ENCODE measurements at places on chromosomes 1 and 21. TPM values are rescaled to one million over a fixed set of nuclear protein-coding genes. Genes with fewer than 3 reads are reported as not detected.

KMO gene
- total RNA-seq, result 14.2 TPM

KRTCAP2 gene
- 166 TPM for total RNA-seq

FCRL3 gene
- 1.1 TPM for total RNA-seq

OR14K1 gene
- total RNA-seq, result not detected

NBPF11 gene
- total RNA-seq, result 20.3 TPM

Data from OCI-LY7 (cell line).